Activated CD4-positive, alpha-beta T cell treated with anti-CD3 and anti-CD28 coated beads, Interleukin-10, Interleukin-2, amounts not matched to agents 100 ng/mL and 50 ng/mL, durations not matched to agents 16 hours and 8 hours (primary cell): ENCODE measurements at places on chromosomes 3 and 15.

- no peak for DNase-seq
These were observed 108.2 kb upstream of the PROK2 start for GRCh38 chr3:71893122-71893521.

DNA sequence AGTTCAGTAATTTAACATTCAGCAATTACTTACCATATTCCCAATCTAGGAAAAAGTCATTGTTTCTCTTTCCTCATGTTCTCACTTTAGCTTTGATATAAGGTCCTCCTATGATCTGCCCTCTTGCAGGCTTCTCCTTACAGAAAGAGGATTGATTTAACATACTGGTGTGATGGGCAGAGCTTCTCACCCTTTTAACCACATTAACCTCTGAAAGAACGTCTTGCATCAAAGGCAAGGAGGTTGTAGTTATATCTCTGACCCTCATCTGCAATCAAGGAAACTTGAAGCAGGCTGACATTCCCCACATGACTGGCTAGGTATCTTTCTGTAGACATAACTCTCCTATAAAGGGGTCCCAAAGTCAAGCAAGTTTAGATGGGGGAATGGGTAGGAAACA lies 39.5 kb downstream of the BTLA start:
- DNase-seq = peak; percentile 82

- no peak for DNase-seq
These were observed 166.0 kb upstream of the COL8A1 start for GRCh38 chr3:99472385-99472784.

- DNase-seq = no peak
These were observed 1.0 kb downstream of the COPS2 start for GRCh38 chr15:49154359-49154758.

DNA sequence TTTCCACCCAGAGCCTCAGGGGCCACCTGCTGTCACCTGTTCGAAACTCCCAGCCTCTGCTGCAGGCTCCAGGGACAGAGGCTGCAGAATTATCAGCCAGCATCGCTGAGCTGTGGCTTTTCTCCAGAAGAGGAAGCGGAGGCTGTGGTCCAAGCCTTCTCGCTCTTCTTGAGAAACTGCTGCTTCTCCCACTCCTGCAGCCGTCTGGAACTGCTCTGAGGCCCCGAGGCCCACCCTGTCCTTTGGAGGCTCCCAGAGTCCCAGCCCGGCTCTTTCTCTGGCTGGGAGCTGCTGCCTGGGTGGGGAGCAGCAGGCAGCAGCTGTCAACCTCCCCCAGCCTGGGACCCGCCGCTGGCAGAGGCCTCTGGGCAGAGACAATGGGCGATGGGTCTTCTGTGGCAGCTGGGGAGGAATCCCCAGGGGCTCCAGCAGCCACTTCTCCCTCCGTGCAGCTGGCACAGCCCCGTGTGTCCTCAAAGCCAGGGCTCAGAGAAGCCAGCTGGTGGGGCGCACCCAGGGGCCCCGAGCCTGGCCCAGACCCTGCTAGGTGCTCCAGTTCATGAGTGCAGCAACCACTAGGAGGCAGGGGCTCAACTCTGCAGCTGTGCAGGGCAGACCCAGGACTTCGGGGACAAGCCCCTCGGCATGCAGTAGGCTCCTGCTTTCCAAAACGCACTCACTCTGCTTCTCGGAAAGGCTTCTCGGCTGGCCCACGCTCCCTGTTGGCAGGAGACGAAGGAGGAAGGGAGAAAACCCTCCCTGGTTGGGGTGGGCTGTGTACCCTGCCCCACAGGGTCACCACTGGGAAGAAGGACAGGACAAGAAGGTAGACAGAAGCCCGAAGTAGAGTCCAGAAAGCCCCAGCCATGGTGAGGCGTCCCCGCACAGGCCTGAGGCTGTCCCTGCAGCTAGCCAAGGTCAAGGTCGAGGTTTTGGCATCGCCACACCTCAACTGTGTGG lies 49.9 kb upstream of the FURIN start:
- peak; percentile 75 for DNase-seq
